ENCODE measurements at places on chromosomes 2 and 18.

GRCh38 chr2:134185639-134186038 is 68.2 kb upstream of the MGAT5 start:
- no peak for DNase-seq

DNA sequence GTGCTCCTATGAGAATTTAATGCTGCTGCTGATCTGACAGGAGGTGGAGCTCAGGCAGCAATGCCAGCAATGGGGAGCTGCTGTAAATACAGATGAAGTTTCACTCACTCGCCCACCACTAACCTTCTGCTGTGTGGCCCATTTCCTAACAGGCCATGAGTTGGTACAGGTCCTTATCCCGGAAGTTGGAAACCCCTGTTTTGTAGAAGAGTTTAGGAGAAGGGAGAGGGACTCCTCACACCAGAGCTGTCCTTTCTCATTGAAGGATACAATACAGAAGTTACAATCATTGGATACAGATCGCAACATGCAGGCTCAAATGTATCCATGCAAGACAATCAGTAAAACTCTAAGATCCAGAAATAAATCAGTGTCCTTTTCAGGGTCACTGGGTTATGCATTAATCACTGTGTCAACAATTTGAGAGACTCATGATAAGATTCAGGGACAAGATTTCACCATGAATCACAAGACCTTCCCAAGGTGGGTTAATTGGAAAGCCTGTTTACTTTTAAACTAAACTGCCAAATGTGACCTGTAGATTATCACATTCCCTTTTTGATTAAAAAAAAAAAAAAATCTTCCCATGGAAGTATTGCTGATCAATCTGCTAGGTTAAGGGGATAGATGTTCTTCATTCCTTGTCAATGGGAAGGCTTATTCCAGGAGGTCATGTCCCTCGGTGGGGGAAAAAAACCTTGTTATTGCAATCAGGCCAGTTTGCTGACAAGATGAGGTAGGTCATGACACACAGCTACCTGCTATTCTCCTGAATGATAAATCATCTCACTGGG is 97.2 kb downstream of the SP100 start:
- DNase-seq: no peak

DNA sequence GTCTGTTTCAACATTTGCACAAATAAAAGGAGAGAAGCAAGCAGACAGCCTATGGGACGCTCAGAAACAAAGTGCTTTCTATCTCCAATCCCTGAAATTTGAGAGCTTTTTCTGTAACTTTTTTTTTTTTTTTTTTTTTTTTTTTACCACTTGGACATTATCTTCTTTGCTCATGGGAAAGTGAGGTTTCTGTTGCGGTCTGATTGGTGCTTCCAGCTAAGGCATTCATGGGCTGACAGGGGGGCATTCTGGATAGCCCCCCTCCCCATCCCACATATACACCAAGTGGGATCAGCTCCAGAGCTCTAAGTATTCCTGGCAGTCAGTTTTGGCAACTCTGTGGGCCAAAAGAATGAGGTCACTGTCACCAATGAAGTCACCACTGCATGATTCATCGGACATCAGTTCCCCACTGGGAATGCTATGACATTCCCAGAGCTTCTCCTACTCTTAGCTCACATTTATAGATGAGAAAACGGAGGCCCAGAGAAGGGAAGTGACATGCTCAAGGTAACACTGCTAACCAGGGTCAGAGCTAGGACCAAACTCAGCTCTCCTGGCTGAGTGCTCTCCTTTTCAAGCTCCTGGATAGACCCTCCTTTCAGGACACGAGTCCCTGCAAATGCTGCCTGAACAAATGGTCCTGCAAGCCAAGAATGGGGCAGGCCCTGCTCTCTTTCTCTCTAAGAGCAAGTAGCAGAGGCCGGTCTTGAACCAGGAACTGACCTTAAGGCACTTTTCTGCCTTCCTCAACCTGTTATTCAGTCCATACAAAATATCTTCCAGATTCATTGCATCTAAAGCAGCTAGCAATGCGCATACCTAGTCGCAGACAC is 61.3 kb downstream of the TMEM247 start:
- DNase-seq: peak; percentile 36

DNA sequence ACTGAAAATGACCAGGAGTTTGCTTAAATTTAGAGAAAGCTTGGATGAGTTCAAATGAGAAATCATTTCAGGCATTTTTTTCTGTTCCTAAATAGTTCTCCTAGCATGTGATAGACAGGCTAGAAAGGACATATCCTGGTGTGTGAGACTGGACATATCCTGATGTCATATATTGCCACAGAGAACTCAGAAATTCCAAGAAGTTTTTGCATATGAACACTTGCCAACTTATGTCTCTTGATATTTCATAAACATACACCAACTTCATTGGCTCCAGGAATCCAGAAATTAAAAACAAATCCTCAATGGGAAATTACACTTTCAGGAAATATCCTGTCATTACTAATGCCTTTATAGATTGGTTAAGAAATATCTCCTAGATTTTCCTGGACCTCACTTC is 2.9 kb upstream of the SERPINB4 start:
- DNase-seq: peak; percentile 9

DNA sequence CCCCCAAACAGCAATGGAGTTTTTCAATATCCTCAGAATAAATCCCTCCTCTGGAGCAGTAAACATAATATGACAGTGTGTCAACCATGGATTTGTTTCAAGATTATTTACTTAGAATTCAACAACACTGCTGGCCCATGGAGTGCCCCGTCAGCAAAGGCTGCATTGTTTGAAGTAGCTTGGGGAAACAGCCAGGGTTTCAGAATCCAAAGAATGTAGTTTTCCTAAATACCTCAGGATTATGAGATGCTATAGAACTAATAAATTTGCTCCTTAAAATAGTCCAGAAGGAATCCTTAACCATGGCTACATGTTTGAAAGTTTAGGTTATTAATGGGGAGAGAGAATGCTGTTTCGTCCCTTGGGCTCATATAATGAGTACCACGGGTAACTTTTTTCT is 13.1 kb upstream of the CETN1 start:
- peak; percentile 57 for DNase-seq

GRCh38 chr2:187638840-187639239 is 84.6 kb upstream of the TFPI start:
- DNase-seq: no peak

Data from fibroblast of skin of left biceps (primary cell).